ENCODE measurements at places on chromosomes 5 and 9. TPM values are rescaled to one million over a fixed set of nuclear protein-coding genes. Genes with fewer than 3 reads are reported as not detected.

The PCDHB15 gene
- 0.91 TPM for total RNA-seq

The IL7R gene
- total RNA-seq, result not detected

The ENTPD8 gene
- total RNA-seq, result not detected

The PRDM12 gene
- total RNA-seq, result 31.8 TPM

The TERT gene
- total RNA-seq, result not detected

The CARD6 gene
- 3.0 TPM for total RNA-seq

The PDE6A gene
- 0.47 TPM for total RNA-seq

The PCDHA11 gene
- not detected for total RNA-seq

The ANKRD20A1 gene
- 0.05 TPM for total RNA-seq

The SHISAL2B gene
- total RNA-seq, result not detected

The DYNC2I2 gene
- total RNA-seq, result 61.5 TPM

The SPATA31A3 gene
- total RNA-seq, result not detected

The CD14 gene
- total RNA-seq, result 0.38 TPM

The FAM151B gene
- total RNA-seq, result 9.2 TPM

The CCNO gene
- 0.35 TPM for total RNA-seq

The HTR4 gene
- not detected for total RNA-seq

The SAXO1 gene
- total RNA-seq, result not detected

The MCCC2 gene
- total RNA-seq, result 59.4 TPM

The ZDHHC21 gene
- total RNA-seq, result 5.5 TPM

The PPP3R2 gene
- total RNA-seq, result not detected

The EDIL3 gene
- 27.8 TPM for total RNA-seq

The PRR7 gene
- 6.4 TPM for total RNA-seq

The MXD3 gene
- 37.6 TPM for total RNA-seq

The ANKRD34B gene
- total RNA-seq, result 2.9 TPM

The BAAT gene
- 0.10 TPM for total RNA-seq

The FOXI1 gene
- not detected for total RNA-seq

The GFI1B gene
- 0.53 TPM for total RNA-seq

The HACD4 gene
- not detected for total RNA-seq

The BRD9 gene
- 19.9 TPM for total RNA-seq
